ENCODE measurements at places on chromosomes 4 and X.

DNA sequence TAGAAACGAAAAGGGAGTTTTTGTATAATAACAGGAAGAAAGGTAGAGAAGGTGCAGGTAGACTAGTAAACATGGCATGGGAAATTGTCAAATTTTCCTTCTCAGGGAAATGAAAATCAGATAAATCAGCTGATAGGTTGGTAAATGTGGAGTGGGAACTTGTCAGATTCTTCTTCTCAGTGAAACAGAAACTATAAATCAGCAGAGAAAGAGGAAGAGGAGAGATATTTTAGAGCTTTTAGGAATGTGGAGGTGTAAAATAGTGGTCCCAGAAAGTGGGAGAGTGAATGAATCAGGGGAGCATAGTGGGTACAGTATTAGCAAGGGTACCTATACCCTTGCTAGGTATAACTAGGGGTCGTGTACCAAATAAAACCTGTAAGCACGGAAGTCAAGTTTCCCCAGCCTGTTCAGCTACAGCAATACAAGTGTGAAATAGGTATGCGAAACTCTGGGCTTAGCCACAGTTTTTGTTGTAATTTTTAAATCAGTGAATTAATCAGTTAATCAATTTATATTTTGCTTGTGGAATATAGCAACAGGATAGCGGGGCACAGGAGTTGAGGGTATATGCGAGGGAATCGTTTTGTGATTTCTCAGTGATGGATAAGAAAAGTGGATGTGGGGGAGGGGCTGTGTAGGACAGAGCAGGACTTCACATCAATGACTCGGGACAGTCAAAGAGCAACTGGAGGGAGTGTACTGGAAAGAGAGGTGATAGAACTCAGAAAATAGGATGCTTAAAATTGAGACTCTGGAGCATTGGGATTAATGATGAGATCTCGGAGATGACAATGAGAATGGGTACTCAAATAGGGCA, 561.5 kb downstream of the INPP4B start:
- no peak for DNase-seq

- DNase-seq, result no peak
Measured at GRCh38 chr4:152359208-152360044, 176.5 kb downstream of the FBXW7 start.

DNA sequence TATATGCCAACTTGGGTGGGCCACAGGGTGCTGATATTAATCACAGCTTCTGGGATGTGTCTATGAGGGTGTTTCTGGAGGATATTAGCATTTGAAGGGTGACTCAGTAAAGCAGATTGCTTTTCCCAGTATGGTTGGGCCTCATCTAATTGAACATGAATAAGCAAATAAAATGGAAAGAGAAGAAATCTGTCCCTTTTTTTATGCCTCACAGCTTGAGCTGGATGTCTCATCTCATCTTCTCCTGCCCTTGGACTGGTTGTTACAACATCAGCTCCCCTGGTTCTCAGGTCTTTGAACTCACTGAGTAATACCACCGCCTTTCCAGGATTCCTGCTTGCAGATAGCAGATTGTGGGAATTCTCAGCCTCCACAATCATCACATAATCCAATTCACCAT, 1149.2 kb downstream of the PCDH18 start:
- DNase-seq, result no peak

GRCh38 chr4:132540797-132541196, 608.3 kb upstream of the PCDH10 start:
- no peak for DNase-seq

GRCh38 chrX:19799319-19800182, 87.8 kb downstream of the SH3KBP1 start:
- no peak for DNase-seq

DNA sequence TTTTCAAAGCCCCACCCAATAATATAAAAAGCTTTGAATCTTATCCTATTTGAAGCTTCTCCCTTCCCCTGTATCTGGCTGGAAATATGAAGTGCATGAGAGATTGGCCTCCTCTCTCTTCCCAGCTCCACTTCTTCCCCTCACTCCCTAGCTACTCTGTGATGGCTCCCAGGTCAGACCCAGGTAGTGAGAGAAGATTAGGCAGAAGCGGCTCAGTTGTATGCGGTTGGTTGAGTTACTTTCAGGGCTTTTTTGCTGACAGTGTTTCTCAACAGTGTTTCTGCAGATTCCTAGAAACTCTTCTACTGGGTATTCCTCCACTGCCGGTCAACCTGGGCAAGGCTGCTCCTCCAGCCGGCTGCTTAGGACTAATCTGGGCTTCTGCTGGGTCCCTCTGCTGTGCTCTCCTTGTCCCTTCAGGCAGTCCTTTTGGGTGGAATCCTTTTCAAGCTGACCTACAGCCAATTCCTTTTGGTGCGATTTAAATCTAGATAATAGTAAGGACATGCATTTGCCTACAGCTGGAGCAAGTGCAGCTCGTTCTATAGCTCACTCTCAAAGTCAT, 87.4 kb upstream of the SLC7A11 start:
- DNase-seq, result no peak

GRCh38 chr4:141702472-141703182, 66.2 kb downstream of the IL15 start:
- DNase-seq, result no peak

DNA sequence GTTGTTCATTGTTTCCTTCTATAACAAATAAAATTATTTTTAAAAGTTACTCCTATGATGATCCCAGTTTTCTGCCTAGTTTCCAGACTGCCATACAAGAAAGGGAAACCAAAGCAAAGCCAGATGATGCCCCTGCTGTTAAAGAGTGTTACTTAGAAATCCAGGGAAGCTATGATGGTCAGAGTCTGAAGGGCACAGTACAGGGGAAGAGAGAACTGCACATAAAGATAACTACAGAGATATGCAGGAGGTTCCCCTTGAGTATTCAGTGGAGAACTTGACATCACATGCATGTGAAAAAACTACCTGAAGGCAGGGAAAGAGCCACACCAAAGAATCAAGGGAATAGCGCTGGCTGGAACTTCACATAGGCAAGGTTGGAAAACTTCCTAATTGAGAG, 494.2 kb upstream of the FSTL5 start:
- DNase-seq, result no peak

DNA sequence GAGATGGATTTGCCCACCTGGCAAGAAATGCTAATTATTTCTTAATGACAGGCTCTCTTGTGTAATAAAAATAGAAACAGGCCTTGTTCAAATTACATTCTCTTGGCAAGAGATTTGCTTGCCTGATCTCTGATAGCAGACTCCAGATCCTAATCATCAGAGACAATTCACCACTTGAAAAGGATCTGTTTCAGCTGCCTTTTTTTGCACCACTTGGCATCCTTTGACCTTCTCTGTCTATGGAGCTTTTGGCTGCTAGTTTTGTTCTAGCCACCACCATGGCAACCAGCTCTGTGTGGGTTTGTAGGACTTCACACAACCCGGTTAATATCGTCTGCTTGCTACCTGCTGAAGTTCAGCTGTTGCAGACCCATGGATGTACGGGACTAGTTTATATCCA, 241.1 kb upstream of the TLL1 start:
- DNase-seq, result no peak

GRCh38 chrX:155767876-155768769, 113.0 kb upstream of the VAMP7 start:
- DNase-seq, result no peak

GRCh38 chr4:32991663-32992062, 2271.5 kb downstream of the PCDH7 start:
- no peak for DNase-seq

DNA sequence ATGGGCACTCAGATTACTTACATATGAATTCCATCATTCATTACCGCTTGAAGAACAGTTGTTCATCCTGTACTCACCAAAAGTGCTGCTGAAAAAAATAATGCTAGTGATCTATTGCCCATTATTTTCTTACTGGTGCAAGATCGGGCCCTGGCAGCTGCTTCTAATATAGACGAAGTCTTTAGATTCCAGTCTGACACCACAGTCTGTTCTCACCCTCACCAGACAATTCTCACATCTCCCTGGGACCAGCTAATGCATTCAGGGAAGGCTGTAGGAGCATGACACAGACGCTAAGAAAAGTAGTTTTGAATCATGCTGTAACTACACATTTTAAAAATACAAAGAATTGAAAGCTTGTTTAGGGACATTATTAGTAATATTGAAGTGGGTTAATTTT, 13.8 kb downstream of the GEMIN8 start:
- DNase-seq, result no peak

GRCh38 chr4:18442957-18443356, 421.4 kb upstream of the LCORL start:
- DNase-seq, result no peak

DNA sequence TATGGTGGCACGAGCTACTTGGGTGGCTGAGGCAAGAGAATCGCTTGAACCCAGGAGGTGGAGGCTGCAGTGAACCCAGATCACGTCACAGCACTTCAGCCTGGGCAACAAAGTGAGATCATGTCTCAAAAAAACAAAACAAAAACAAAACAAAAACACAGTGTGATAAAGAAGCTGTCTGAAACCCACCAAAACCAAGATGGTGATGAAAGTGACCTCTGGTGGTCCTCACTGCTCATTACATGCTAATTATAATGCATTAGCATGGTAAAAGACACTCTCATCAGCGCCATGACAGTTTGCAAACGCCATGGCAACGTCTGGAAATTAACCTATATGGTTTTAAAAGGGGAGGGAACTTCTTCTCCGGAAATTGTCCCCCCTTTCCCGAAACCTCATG, 29.4 kb upstream of the OPHN1 start:
- DNase-seq, result no peak

- no peak for DNase-seq
Measured at GRCh38 chr4:74067586-74067985, 29.1 kb upstream of the CXCL3 start.

DNA sequence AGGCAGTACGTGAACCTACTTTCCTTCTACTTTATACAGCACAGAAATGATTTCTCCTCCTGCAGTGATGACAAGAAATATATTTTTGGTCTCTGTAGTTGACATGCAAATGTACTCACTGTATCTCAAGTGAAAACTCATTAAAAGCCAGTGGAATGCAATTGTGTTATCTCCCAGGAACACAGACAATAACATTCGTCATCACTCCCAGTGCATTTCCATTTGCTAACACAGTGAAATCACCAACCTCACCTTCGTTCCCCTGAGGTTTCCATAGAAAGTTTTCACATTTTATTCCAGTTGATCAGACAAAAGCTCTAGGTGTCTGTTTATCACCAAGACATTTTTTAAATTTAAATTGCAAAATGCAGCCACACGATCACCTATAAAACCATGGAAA, 2.5 kb upstream of the SPANXD start:
- DNase-seq, result no peak

- DNase-seq, result no peak
Measured at GRCh38 chrX:72465889-72466288, 106.8 kb downstream of the HDAC8 start.

- DNase-seq, result no peak
Measured at GRCh38 chr4:89373394-89373793, 65.8 kb upstream of the GPRIN3 start.

- no peak for DNase-seq
Measured at GRCh38 chr4:36665985-36666527, 384.6 kb downstream of the DTHD1 start.

DNA sequence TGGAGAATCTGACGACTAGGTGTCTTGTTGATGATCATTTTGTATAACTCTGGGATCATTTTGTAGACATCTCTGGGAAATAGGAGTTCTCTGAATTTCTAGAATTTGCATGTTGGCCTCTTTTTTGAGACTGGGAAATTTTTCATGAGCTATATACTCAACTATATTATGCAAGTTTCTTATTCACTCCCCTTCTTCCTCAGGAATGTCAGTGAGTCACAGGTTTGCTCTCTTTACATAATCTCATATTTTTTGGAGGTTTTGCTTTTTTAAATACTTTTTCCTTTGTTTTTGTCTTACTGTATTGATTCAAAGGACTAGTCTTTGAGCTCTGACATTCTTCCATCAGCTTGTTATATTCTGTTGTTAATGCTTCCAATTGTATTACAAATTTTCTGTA, 1324.2 kb downstream of the TECRL start:
- DNase-seq, result no peak

DNA sequence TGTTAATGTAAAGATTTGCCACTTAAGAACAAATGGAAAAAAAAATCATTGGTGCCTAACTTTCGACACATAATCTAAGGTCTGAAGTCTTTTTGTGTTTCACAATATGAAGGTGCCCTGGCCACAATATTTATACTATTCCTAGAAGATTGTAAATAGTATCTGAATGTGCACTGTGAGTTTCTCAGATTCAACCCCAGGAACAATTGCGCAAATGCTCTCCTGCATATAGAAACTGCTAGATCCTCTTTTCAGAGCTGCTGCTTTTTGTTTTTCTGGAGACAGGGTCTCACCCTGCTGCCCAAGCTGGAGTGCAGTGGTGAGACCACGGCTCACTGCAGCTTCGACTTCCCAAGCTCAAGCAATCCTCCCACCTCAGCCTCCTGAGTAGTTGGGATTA, 480.1 kb upstream of the FTHL17 start:
- no peak for DNase-seq

DNA sequence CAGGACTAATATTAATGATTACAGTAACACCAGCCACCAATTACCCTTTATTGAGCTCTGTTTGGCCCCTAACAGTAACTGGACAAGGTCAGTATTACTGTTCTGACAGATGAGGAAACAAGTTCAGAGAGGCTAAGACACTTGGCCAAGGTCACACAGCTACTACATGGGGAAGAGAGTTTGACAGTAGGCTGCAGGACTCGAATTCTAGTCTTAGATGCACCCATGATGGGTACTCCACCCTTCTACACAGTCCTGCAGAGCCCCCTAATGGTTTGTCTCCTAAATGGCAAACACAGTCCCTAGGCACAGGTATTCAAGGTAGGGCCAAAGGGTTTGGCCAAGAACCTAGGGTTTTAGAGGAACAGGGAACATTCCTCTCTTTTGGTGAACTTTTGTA, 93.9 kb downstream of the NSUN7 start:
- DNase-seq, result no peak

DNA sequence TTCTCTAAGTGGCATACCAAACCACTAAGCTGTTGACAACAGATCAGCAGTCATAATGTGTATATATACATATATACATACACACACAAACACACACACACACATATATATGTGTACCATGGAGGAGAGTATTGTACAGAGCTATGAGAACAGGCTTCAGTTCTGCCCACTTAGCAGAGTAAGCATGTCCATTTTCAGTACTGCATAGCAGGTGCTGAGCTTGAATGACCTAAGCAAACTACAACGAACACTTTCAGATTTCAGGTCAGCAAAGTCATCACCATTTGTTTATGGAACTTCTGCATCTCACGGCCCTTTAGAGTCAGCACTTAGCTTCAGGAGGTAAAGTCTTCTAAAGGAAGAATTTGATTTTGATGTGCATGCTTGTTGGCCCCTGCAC, 735.8 kb upstream of the ATOH1 start:
- DNase-seq, result no peak

DNA sequence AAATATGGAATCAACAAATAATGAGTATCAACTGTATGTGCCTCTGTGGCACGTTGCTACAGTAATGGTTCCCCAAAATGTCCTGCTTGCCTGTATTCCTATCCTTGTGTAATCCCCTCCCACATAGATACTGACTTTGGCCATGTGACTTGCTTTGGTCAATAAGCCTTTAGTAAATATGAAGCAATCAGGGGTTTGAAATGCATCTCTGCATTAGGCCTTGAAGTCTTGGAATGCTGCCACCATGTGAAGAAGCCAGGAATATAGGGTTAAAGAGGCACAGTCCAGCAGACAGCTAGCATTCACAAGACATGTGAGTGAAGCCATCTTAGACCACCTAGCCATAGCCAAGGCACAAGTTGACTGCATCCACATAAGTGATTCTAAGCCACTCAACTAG, 190.9 kb downstream of the GABRB1 start:
- DNase-seq, result no peak
